ENCODE measurements at places on chromosomes 6 and 20.

- no peak for DNase-seq
Observed at GRCh38 chr6:12580290-12580689, 136.3 kb upstream of the PHACTR1 start.

GRCh38 chr6:140036196-140036595 lies 661.7 kb upstream of the CITED2 start:
- no peak for DNase-seq

- no peak for DNase-seq
Observed at GRCh38 chr6:132100388-132100990, 149.3 kb upstream of the CCN2 start.

- DNase-seq, result no peak
Observed at GRCh38 chr6:41355952-41356351, 20.5 kb downstream of the NCR2 start.

DNA sequence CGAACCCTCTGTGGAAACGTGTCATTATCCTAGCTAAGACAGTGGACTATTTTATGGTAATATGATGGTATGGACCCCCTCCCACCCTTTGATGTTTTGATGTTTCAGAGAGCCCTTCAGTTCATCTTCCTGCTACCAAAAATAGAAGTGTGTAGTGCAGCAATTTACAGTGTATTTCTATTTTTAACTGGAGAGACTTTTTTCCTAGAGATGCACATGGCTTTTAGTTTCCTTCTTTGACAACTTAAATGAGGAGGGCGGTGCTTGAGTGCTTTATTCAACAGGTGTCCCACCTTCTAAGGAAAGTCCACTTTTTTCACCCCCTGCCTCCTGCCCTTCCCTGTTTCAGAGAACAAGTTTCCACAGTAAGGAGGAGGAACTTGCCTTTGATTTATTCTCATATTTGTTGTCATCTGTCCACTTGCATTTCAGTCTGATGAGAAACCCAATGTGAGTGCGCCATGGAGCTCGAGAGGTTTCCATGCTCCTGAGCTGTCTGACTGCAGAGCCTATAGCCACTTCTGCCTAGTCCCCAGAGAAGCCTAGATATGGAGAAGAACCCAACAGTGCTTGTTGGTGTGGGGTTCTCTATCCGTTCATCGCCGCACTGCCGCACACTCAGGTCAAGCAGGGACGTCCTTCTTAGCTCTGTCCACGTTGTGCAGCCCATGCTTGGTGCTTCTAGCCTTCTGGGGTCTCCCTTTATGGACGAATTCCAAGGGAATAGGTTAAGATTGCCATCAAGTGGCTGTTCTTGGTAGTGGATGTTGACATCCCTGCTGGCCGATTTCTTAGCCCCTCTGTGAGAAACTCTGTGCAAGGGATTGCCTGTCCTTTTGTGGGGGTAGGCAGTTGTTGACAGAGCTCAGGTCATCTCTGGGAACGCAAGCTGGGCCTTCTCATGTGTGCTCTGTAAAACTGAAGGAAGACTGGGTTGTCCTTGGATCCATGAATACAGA lies 144.2 kb downstream of the JARID2 start:
- DNase-seq, result no peak

- DNase-seq, result no peak
Observed at GRCh38 chr6:24848461-24848860, 49.7 kb upstream of the ARMH2 start.

DNA sequence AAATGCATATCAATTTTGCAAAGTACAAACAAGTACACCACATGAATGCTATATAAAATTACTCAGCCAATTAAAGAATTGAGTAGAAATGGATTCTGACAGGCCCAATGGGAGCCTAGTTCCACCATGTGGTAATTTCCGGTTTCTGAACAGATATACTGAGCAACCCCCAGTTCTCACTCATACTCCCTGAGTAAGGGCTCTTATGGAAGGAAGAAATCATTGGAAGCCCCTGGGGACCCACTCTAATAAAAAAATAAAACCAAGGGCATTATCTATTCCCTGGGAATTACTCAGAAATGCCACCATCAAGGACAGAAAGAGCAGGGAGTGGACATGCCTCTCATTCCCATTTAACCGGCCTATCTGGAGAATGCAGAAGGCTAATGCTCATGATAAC lies 34.6 kb downstream of the STX7 start:
- no peak for DNase-seq

DNA sequence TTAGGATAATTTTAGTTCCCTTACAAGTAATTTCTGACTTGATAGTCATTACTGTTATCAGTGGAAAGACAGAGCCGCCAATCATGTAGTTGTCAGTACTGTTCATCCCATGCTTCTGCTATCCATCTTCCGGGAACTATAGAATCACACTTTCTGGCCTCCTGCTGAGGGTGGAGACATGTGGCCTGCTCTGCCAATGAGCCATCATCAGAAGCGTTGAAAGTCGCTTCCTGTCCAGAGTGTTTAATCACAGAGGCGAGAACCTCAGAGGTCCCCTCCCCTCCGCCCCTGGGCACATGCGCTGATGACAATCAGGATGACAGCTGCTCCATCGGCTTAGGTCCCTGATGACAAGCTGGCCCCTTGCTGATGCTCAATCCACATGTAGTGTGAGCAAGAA lies 3.0 kb downstream of the DDO start:
- no peak for DNase-seq

- DNase-seq, result no peak
Observed at GRCh38 chr6:154994836-154995253, 270 bp upstream of the TIAM2 start.

DNA sequence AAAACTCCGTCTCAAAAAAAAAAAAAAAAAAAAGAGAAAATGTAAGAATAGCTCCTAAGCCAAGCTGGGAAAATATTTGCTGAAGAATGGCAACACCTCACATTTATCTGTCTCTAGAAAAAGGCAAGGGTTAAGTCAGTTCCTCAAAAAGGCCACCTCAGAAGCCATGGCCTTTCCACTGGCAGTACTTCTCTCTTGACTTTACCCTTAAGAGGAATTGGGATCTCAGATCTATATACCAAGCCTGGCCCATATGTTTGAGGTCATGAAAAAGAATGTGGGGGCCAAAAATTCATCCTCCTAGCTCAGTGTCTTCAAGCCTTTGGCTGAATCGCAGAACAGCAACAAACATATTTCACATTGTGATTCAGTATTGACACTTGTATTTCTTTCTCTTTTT lies 10.9 kb upstream of the NCOA3 start:
- DNase-seq, result no peak

GRCh38 chr20:10802236-10802635 lies 128.4 kb upstream of the JAG1 start:
- DNase-seq, result no peak

- no peak for DNase-seq
Observed at GRCh38 chr20:8782804-8783203, 286.1 kb upstream of the PLCB4 start.

- DNase-seq, result no peak
Observed at GRCh38 chr6:20712011-20712410, 177.8 kb downstream of the CDKAL1 start.

GRCh38 chr6:29958921-29959320 lies 16.6 kb downstream of the HLA-A start:
- DNase-seq, result no peak

- no peak for DNase-seq
Observed at GRCh38 chr6:54134935-54135334, 23.7 kb downstream of the MLIP start.

Measured in stimulated activated CD8-positive, alpha-beta memory T cell treated with anti-CD3 and anti-CD28 coated beads, Interleukin-15, amount 100 ng/mL, for 1 hour (primary cell).